ENCODE measurements at places on chromosomes 6 and 20.

- DNase-seq, result peak; percentile 5
These were observed 196.8 kb upstream of the NRSN1 start for GRCh38 chr6:23929201-23929600.

DNA sequence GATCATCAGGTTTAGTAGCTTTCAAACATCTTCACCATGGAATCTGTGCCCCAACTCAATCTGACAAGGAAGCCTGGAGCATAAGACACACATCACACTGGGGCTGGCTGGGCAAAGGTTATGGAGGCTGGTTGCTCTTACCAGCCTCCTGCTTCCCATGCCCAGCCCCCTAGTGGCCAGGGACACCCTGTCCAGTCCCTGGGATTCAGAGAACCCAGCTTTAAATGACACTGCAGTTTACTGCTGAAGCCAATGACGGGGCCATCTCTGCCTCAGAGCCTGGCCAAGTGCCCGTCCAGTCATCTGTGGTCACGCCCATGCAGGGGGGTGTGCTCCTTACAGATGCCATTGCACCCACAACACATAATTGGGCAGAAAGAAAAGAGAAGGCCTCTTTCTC lies 272.9 kb downstream of the SMOC2 start:
- no peak for DNase-seq

DNA sequence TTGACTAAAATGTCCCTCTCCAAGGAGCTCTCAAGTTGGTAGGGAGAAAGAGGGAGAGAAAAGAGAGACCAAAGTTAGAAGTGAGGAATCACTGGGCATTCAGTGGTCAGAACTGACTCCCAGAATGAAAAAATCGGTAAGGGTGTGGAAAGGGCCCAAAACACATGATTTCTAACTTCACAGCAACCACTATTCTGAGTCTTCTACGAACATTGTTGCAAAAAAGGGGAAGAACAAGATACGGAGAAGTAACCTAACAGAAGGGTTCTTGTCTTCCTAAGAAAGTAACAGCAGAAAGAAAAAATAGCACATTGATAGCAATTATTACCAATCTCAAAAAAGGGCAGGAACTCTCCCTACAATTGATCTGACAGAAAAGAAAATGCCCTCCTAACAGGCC lies 65.6 kb downstream of the ATP9A start:
- no peak for DNase-seq

DNA sequence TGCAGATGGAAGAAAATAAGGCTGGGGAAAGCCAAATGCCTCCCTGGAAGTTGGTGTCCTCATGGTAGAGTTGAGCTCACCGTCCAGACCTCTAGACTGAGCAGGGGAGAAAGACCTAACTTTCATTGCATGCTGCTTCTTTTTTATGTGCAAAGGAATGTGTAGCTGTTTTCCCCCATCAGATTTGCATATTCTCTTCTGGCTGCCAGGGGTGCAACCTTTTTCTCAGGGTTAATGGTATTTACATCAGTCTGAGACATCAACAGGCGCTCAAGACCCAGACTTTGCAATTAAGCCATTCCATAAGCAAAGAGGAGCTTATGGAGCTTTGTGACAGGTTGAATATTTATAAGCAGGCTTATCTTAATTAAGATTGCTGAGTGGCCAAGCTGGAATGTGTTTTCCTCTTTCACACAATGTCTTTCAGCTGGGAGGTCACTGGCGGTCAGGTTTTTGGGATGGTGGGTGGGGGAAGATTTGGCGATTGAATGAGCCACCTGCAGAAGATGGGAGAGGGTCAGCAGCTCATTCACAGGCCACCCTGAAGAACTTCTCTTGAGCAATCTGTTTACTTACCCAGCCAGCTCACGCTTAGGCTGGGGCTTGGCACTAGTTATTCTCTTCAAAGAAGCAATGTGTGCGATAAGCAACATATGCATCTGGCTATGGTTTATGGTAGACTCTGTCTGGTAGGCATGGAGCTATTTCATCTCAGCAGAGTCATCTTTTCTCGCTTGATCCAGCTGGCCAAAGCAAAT lies 88.6 kb downstream of the SCP2D1 start:
- no peak for DNase-seq

- DNase-seq, result no peak
These were observed 475 bp downstream of the OR2B6 start for GRCh38 chr6:27957516-27957915.

DNA sequence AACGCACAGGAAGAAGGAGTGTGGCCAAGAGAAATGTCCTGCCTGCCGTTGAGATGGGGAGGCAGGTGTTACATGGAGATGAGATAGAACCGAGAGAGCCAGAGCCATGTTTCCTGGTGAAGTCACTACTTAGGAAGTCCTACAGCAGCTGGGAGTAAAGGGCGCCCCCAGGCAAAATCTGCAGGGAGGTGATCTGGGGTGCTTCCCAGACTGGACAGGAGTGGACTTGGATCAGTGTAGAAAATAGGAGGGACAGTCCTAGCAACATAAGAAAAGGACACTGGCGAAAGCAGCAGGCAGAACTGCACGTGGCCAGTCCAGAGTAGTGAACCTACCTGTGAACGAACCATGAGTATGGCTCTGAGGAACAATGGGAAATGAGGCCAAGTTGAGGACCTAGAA lies 85.3 kb downstream of the CD164 start:
- peak; percentile 83 for DNase-seq

- DNase-seq, result no peak
These were observed 42.2 kb downstream of the C6orf132 start for GRCh38 chr6:42100029-42100901.

DNA sequence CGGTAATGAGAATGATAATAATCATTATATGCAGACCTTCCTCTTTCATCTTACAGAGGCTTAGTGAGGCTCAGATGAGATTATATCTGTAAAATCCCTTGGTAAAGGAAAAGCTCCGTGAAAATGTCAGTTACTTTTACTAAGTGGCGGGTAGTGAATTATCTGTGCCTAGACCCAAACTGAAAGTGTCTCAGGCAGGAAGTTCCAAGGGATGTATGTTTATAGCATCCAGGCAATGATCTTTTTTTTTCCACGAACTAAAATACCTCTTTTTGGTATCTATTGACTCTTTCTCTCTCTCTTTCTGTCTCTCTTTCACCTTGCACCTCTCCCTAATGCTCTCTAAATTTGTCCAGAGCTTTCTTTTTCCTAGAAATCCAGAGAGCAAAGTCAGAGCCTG lies 5.0 kb downstream of the TCF21 start:
- no peak for DNase-seq

GRCh38 chr6:169908403-169908933 lies 157.0 kb downstream of the ERMARD start:
- no peak for DNase-seq

Measured in NCI-H1092 treated with DMSO at 0.1 percent for 48 hours (cell line).